Endothelial cell of umbilical vein (primary cell): ENCODE measurements at places on chromosomes 3 and 15.

DNA sequence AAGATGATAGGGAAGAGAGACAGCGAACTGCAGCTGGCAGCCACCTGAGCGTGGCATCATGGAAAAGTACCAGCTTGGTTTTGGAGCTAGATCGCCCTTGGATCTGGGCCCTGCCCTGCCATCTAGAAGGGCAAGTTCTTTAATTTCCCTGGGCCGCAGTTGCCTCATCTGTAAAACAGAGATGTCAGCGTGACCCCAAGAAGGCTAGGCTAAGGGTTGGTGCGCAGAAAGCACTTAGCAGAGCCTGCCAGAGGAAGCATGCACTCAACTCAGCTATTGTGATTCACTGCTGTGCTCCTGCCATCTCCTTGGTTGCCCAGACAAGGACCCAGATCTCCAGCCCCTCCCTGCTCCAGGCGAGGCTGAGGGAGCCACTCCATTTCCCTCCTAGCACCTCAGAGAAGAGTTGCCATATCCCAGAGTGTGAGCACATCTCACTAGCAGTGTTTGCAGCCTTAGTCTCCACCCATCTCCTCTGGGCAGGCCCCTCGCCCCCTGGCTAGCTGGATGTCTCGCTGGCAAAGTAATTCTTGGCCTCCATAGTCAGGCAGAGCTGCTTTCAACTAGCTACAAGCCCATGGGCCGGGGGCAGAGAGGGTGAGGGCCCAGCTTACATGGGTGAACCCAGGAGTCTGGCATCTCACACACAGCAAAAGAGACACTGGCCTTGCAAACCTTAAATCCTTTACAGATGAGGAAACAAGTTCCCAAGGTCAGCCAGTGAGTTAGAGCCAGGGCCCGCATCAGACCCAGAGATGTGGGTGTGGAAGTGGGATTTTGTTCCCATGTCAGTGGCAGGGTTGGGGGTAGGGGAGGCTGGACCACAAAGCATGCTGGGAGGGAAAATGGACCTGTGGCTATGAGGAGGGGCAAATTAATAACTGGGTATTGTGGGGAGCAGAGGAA is 280.7 kb upstream of the TLE3 start:
- DNase-seq, result no peak

- DNase-seq, result no peak
These were observed 82.0 kb downstream of the KCNMB2 start for GRCh38 chr3:178618197-178618596.

DNA sequence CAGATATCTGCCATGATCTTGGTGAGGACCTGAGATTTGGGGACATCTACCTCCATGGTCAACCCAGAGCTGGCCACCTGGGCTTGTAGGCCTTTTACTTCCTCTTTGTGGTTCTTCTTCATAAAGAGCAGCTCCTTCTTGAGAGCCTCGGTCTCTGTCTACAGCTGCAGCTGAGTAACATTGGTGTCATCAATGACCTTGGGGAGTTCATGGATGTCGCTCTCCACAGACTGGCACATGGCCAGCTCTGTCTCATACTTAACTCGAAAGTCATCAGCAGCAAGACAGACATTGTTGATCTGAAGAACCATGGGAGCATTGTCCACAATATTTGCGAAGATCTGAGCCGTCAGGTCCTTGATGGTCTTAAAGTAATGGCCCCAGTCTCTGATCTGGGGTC is 15.7 kb upstream of the RASA2 start:
- DNase-seq, result no peak

- no peak for DNase-seq
These were observed 11.4 kb downstream of the SYN2 start for GRCh38 chr3:12015627-12016026.

DNA sequence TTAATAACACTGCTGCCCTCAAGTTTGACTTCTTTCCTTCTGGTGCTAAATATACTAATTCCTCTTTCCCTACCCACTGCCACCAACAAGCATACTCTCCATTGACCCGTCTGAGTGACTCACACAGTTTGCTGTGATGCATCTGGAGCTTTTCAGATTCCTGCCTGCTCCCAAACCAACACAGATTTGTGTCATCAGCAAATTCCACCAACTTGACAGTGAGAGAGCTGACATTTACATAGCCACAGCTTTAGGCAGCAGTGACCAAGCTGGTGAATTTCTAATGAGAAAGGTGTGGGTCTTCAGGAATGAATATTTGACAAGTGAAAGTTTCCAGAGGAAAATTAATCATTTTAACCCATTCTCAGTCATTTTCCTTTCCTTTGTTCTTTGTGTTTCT is 96.5 kb upstream of the PRICKLE2 start:
- DNase-seq, result no peak

DNA sequence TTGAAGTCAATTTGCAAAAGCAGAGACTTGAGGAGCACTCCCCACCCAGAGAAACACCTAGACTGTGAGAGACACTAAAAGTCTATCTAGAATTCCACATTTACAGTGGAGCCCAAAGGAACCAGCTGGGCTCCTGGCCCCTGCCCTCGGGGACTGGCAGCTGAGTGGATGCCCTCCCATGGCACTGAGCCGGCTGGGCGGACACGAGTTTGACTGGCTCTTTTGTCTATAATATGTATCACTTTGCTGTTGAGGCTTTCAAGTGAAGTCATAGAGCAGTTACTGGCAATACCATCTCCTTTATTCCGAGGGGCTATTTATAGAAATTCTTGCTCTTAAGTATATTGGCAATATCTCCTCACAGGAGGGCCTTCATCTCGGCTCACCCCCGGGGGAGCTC is 65.8 kb upstream of the TNFAIP8L3 start:
- DNase-seq, result no peak

DNA sequence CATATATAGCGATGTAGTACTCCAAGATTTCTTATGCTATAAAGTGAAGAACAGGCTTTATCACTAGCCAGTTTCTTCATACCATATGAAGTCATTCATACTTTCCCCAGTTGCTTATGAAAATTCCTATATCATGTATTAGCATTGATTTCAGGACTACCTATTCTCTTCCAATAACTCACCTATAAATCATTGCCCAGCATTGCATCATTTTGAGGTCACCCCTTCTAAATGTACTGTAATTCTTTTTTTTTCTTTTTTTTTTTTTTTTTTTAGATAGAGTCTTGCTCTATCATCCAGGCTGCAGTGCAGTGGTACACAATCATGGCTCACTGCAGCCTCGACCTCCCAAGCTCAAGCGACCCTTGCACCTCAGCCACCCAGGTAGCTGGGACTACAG is 27.1 kb downstream of the RTP3 start:
- no peak for DNase-seq

GRCh38 chr3:57733790-57734189 is 22.3 kb upstream of the SLMAP start:
- no peak for DNase-seq

DNA sequence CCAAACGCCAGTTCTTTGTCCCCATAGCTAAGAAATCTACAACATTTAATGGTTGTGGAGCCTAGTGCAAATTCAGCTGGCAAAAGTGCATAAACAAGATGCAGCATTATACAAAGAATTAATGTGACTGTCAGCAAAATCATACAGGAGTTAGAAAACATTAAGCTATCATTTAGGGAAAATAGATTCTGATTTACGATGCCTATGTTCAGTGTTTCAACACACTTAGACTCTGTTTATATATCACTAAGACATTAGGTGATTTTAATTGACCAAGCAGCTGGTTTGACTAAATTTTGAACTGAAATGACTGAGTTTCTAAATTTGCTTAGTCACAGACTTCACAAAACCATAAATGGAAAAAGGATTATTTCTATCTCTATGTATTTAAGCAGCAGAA is 1076.8 kb downstream of the TBL1XR1 start:
- DNase-seq, result no peak

- DNase-seq, result no peak
These were observed 24.8 kb downstream of the CCR1 start for GRCh38 chr3:46183330-46183729.

DNA sequence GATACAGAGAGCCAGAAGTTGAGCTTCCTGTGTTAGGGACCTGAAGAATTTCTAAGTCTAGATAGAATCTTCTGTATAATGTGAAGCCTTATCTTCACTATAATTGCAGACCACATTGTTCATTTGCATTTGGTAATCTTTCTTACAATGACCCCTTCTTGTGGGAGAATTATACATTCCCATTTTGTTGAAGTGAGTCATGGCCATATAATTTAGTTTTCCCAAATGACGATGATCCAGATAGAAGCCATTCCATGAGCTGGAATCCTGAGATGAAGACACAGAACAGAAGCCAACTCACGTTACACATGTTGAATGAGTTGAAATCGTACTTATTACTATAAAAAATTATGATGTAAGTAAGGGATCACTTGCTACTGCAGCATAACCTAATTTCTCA is 187.8 kb downstream of the TUSC7 start:
- DNase-seq, result no peak

- no peak for DNase-seq
These were observed 89.0 kb downstream of the WDR76 start for GRCh38 chr15:43915631-43916325.

DNA sequence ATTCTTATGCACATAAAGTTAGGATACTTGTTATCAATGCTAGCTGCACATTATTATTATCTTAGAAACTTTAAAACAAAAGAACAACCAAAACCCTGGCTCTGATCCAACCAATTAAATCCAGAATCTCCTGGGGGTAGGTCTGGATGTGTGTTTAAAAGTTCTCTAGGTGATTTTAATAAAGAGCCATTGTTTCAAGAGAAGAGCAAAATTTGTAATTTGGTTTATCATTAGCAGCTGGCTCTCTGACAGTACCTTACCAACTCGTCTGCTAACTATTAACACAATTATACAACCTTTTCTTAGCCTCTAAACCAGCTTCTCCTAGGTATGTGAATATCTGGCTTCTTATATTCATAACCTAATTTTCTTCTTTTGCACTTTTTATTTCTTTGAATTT is 68.9 kb downstream of the IFT80 start:
- DNase-seq, result no peak

DNA sequence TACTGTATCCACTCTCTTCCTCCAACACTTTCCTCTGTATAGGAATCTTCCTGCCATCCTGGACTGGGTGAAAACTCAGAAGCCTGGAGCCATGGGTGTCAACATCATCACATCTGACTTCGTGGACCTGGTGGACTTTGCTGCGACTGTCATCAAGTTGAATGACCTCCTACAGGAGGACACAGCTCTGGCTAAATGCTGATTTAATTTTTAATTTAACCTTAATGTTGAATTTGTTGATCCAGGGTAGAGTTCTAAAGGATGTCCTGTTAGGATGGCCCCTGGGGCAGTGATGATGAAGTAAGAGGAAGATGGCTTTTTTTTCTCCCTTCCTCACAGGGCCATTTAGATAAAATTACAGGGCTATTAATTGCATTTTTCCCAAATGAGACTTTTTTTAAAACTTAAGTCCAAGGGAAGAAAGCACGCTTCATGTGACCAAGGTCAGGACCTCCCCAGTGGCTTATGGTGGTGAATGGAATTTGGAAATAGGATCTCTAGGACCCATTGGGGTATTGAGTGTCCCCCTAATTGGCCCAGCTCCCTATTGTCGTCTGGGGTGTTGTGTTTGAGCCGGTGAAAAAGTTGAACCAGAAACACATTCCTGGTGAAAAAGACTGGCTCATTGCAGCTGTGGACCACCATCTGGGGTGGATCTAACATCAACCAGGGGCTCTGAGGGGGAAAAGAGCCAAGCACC is 125.7 kb upstream of the ZBED2 start:
- no peak for DNase-seq

- DNase-seq, result no peak
These were observed 66.8 kb upstream of the XXYLT1 start for GRCh38 chr3:195337747-195338146.

DNA sequence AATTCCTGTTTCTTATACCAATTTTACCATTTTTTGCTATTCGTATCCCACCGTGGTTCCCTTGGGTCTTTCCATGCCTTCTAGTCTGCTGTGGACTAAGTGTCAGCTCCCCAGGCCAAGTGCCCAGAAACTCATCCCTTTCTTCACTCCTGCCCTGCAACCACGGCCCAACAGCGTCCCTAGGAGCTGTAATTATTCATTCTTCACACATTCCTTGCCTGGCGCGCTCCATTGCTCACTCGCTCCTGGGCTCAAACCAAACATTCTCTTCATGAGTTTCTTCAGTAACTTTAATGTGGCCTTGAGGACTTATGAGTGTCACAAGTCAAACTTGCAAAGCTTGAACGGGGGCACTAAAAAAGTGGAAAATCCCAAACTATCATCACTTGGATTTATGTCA is 15.7 kb downstream of the GABRB3 start:
- DNase-seq, result no peak

GRCh38 chr15:25972141-25972675 is 109.1 kb upstream of the ATP10A start:
- DNase-seq, result no peak

DNA sequence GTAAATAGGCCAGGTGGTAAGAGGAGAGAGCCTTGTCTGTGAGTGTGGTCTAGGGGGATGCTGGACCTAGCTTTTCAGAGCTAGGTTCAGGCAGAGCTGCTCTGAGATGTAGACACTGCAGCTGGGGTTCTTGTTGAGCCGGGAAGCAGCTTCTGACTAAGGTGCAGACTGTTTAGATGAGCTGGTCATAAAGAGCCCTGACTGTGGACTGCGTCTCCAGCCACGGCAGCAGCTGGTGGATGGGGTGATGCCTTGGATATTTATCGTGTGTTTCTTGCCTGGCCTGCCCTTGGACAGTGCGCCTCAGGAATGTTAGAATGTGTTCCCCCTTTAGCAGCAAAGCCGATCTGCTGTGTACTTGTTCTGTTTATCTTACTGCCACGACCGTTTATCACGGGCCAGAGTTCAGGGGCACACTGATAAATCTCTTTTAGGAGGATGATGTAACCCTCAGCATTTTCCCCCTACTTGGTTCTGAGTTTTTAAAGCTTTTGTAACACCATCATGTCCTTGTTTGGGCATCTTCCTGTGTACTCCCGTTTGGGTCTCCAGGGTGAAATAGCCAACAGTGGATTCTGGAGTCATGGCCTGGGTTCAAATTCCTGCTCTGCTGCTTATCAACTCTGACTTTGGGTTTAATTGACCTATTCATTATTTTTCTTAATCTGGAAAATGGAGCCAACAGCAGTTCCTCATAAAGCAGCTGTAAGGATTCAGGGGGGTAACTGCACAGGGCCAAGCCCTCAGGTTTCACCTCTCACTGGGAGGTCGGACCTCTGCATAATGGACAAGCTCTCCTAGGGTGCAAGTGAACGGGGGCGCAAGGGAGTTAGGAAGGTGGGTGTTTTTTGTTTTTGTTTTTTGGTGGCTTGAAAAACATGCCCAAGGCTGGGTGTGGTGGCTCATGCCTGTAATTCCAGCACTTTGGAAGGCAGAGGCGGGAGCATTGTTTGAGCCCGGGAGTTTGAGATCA is 51.4 kb downstream of the FLNB start:
- peak; percentile 74 for DNase-seq
